ENCODE measurements at places on chromosomes 1 and 21.

- no peak for DNase-seq
These were observed 1.6 kb downstream of the TMEM200B start for GRCh38 chr1:29121936-29122681.

DNA sequence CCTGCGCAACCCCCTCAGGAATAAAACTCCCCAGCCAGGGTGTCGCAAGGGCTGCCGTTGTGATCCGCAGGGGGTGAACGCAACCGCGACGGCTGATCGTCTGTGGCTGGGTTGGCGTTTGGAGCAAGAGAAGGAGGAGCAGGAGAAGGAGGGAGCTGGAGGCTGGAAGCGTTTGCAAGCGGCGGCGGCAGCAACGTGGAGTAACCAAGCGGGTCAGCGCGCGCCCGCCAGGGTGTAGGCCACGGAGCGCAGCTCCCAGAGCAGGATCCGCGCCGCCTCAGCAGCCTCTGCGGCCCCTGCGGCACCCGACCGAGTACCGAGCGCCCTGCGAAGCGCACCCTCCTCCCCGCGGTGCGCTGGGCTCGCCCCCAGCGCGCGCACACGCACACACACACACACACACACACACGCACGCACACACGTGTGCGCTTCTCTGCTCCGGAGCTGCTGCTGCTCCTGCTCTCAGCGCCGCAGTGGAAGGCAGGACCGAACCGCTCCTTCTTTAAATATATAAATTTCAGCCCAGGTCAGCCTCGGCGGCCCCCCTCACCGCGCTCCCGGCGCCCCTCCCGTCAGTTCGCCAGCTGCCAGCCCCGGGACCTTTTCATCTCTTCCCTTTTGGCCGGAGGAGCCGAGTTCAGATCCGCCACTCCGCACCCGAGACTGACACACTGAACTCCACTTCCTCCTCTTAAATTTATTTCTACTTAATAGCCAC is 696 bp downstream of the TGFB2 start:
- peak; percentile 33 for DNase-seq

DNA sequence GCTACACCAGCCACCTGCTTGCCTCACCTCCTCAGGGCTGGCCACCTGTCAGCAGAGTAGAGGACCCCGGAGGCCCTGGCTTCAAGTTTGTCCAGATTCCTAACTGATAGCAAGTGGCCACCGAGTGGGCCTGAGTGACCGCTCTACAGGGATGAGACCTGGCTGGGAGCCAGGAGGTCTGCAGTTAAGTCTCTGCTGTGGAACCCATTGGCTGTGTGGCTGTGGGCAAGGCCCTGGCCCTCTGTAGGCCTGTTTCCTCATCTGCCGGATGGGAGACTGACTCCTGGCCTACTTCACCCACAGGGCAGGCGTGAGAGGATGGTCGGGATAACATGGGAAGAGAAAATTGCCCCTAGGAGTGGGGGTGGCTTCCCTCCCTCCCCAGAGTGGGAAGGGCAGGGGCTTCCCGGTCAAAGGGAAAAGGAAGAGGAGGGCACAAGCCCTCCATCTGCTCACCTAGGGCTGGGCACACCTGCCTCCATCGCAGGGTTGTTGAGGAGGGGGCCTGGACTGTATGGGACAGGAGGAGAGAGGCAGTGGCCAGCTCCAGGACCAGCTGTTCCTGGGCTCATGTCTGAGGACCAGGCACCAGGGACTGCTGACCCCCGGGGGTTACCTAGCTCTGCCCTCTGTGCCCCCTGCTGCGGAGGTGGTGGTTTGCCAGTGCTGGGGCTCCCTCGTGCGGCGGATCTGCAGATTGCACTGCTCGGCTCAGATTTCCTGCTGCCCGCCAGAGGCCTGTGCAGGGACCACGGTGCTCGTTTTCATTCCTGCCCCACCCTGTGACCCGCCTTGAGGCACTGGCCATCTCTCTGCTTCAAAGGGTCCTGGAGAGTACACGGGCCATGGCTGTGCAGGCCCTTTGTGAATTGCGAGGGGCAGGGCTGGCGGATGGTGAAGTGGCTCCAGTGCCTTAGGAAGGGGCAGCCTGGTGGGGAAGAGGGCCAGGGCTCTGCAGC is 9.1 kb upstream of the MTFR1L start:
- DNase-seq = peak; percentile 87

DNA sequence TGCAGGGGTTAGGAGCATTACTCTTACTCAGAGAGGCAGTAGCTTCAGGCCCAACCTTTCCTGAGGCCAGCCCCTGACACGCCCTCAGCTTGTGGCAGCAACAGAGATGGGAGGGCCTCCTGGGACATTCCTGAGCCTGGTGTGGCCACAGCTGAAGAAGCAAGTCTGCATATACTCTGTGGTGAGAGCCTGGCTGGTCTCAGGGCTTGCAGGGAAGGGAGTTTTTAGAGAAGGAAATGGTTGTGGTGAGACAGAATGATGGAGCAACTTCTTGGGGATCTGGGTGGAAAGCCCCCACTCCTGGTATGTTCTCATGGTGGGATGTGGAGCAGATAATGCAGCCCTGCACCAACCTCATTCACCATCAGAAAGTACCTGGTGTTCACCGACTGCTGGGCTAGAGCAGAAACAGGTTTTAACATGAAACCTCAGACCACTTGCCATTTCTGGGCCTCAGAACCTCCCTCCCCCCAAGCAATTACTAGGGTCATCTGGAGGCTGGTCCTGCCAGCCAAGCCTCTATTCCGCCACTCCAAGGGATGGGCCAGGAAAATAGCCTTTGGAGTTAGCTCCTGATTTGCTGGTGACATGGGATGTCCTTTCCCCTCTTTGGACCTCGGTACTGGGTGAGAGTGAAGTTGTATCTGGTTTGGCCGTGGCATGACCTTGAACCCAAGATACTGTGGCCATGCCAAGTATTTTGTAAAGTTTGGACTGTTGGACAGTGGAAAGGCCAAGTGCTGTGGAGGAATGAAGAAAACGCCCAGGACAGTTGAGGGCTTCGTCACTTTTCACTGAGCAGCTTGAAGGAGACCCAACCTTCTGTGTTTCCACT is 28.1 kb upstream of the RNF19B start:
- peak; percentile 78 for DNase-seq

DNA sequence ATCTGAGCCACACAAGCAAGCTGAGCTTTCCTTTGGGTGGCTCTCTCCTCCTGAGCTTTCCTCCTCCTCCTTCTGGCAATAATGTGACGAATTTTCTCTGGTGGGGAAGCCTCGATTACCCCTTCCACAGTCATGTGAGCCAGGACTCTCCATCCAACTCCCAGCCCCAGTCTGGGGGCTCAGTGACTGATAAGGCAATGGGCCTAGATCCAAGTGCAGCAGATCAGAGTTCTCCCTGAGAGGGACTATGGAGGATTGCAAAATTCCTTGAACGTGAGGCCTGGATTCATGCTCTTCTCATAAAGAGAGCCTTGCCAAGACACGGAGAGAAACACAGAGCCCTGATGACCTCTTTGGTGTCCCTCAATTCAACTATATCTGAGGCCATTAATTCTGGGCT is 31.3 kb upstream of the TRIM67 start:
- DNase-seq = no peak

GRCh38 chr1:100622037-100622436 is 84.1 kb downstream of the GPR88 start:
- no peak for DNase-seq

DNA sequence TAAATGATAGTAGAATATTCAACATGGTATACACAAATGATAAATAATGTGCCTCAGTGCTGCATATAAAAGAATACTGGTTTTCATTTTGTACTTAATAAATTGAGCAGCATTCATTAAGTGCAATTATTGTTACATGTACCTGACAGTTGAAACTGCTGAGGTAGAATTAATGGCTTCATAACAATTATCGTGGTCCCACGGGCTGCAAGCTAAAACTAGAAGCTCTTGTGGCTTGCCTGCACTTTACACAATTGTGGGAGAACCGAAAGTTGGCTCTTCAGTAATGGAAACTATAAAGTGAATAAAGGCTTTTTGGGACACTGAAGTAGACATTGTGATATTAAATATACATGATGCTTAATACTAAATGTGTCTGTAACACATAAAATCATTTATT is 23.2 kb downstream of the INSL5 start:
- no peak for DNase-seq

DNA sequence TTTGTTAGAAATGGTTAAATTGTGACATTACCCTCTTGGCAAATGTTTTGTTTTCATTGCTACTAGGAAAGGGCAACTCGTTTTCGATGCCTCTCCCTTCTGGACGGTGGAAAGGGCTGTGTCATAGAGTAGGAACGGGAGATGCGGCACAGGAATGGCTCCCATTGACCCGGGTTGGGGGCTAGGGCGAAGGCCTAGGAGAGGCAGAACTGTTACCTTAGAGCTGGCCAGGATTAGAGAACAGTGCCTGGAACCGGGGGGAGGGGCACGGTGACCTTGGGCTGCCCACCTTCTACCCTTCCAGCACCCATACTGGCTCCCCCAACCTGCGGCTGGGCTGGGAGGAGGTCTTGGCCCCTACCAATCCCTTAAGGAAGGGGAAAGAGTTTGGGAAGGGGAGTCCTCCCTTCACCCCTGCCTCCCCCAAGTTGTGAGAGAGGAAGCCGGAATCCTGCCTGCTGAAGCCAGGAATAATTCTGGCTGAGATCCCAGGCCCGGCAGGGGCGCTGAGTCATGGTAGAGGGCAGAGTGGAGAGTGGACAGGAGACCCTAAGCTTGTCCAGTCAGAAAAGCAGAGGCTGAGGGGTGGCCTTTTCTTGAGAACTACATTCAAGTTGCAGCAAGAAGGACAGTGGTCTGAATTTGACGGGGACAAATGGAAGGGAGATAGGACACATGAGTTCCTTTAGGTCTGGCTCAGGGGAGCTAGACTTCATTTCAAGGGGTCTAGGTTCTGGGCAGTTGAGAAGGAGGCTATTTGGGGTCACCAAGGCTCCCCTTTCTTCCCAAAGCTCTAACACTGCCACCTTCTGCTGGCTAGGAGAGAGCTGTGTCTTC is 8.2 kb downstream of the LMNA start:
- no peak for DNase-seq

DNA sequence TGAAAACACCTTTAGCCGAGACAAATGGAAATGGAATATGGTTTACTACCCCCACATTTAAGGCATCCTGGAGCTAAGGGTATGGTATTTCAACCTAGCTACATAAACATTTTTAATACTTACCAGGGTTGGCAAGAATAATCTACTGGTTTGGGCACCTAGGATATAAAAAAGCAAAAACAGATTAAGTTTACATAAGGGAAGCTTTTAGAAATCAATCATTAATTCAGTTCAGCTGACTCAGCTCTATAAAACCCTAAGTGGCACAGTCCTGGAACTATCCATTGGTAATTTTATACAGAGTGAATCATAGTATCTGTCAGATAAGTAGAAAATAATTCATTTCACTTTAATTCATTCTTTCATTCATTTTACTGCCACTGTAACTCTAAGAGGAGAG is 355.2 kb downstream of the VAV3 start:
- DNase-seq = no peak

DNA sequence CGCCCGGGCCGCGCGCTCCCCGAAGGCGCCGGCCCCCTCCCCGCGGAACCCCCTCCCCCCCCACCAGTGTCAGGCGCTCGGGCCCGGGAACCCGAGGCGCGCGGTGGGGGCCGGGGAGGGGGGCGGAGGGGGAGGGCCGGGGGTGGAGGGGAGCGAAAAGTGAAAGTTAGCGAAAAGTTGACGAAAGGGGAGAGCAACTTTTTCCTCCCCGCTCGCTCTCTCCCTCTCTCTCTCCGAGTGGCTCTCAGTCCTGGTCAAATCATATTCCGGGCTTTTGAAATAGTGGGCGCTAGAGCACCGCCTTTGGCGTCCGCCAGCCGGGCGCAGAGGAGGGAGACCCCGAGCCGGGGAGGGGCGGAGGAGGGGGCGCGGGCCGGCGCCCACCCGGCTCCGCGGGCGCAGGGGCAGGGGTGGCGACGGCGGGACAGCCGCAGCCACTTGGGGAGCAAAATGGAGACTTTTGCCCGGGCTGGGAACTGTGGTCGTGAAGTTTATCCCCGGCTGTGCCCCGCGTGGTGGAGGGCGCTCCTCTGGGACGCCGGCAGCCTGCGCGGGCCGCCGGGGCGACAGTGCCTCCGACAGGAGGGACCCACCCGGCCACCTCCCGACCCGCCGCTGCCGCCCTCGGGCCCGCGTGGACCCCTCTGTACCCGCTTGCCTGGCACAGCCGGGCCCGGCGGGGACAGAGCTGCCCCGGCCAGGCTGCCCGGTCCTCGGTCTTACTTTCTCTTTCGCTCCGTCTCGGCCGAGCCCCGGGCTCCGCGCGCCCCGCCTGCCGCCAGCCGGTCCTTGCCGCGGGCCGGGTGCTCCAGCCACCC is 697 bp downstream of the PRDM16 start:
- no peak for DNase-seq

- no peak for DNase-seq
These were observed 215.2 kb downstream of the URB2 start for GRCh38 chr1:229841230-229841629.

- no peak for DNase-seq
These were observed 109.8 kb downstream of the MAST2 start for GRCh38 chr1:45913183-45913683.

DNA sequence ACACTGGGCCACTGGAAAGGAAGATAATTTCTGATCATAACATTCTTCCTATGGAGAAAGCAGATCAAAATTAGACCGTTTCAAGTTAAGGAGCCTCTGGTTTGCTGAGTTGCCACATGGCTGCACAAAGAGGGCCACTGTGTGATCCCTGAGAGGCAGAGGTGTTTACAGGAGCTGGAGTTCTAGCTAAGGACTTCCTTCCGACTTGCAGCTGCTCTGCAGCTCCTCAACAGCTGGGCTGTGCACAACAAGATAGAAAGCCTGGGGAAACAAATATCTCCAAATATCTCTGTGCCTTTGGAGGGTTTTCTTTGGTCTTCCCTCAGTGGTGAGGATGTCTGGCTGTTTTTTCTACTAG is 26.8 kb downstream of the GADD45A start:
- DNase-seq = no peak

DNA sequence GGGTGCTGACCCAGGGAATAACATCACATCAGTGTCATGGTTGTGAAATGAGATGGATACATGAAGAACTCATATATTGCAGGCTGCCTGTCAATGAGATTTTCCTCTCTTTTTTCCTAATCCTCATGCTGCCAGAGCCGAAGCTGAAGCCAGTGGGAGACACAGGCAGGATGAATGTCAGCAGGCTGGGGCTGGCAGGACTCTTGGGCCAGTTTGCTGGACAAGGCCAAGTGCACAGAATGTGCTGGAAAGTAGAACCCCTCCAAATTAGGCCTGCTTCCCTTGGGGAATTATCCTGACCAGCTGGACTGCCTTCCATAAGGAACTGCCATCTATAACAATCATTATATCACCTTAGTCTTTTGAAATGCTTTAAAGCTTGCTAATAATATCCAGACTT is 31.4 kb downstream of the SLC44A3 start:
- DNase-seq = no peak

DNA sequence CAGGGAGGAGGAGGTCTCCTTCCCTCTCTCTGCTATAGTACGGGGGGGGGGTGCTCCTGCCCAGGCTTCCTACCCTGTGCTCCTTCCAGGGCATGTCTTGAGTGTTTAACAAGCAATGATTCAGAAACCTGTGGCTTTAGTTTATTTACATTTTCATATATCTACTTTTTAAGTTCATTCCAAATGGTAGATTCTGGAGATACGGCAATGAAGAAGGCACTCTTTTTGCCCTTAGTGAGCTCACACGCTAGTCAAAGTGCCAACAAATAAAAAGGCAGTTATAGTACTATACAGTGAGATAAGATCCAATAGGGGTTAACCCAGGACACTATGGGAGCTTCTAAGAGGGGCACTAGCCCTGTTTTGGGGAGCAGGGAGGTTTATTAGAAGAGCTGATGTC is 169.3 kb upstream of the CACNA1E start:
- DNase-seq = no peak
